Endothelial cell of umbilical vein (primary cell): ENCODE measurements at places on chromosomes 2 and 18. TPM values are rescaled to one million over a fixed set of nuclear protein-coding genes. Genes with fewer than 3 reads are reported as not detected.

Gene LHCGR
- polyA plus RNA-seq, result not detected in 2 replicates

Gene HNMT
- 7.7 and 8.6 TPM in 2 replicates for polyA plus RNA-seq

Gene CCDC85A
- polyA plus RNA-seq, result 5.1 and 6.0 TPM in 2 replicates

Gene TNP1
- not detected in 2 replicates for polyA plus RNA-seq

Gene FEV
- polyA plus RNA-seq, result not detected in 2 replicates

Gene GLI2
- 0.02 TPM in 1 of 2 replicates, not detected in the other for polyA plus RNA-seq

Gene CNGA3
- not detected in 2 replicates for polyA plus RNA-seq

Gene SOS1
- polyA plus RNA-seq, result 22.2 and 27.6 TPM in 2 replicates

Gene ZBTB7C
- polyA plus RNA-seq, result not detected in 2 replicates

Gene PSMA8
- polyA plus RNA-seq, result not detected in 2 replicates

Gene APOB
- polyA plus RNA-seq, result 0.06 and 0.07 TPM in 2 replicates

Gene DSG2
- 0.04 TPM in 1 of 2 replicates, not detected in the other for polyA plus RNA-seq

Gene CRYGD
- polyA plus RNA-seq, result not detected in 2 replicates

Gene ARHGEF4
- polyA plus RNA-seq, result 0.03 TPM in 1 of 2 replicates, not detected in the other

GRCh38 chr18:31065036-31065773 is 22.7 kb upstream of the DSC3 start:
- DNase-seq, result no peak

- peak; percentile 43 for DNase-seq
These were observed 511 bp downstream of the MOB4 start for GRCh38 chr2:197516393-197516761.

DNA sequence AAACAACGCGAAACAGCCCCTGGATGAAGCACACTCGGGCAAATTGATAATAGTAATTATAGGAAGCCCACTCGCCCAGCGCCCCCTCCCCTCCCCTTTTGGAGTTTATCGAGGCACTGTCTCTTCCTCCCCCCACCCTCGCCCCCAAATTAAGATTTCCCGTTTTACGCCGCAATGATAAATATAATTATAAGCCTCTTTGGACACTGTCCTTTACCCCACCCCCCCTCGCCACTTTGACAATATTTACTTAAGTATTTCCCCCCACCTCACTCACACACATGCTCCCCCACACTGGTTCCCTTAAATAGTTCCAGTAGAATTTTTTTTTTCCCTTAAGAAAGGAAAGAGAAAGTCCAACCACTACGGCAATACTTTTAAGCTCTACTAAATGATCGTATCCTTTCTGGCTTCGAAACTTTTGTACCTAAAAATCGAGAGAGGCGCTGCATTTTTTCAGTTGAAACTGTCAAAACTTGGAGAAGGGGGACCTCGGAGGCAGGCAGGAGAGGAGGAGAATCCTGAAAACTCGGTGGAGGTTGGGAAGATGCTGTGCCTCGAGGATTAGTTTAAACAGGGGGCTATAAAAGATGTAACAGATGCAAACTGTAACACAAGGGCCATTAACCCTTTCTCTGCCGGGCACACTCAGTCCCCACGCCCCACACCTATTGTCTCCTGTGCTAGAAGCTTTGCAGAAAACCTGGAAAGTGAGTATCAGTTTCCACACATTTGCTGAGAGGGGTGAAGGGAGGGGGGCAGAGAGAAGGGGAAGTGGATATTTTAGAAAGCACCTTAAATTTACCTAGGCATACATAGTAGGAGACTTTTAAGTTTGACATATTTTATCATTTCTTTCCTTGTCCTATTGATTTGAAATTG is 1.8 kb downstream of the ZEB2 start:
- no peak for DNase-seq

- peak; percentile 8 for DNase-seq
These were observed 2.1 kb downstream of the SLC39A10 start for GRCh38 chr2:195659114-195659513.

DNA sequence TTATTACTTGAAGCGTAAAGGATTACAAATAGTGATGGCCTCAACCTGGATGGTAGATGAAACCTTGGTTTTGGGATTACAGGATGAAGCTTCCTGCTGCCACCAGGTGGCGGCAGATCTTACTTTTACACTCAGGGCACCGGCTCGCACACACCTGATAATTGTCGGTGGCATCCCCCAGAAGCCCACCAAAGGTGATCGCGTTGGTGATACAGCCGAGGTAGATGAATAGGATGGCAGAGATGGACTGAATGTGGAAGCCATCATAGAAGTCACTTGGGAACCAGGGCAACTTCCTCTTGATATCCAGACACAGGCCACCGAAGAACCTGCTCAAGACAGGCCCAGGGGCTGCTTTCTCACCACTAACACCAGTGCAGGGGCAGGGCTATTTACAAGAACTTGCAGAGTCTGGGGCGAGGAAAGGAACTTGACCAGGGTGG is 51.8 kb downstream of the MTHFD2 start:
- DNase-seq, result peak; percentile 37

DNA sequence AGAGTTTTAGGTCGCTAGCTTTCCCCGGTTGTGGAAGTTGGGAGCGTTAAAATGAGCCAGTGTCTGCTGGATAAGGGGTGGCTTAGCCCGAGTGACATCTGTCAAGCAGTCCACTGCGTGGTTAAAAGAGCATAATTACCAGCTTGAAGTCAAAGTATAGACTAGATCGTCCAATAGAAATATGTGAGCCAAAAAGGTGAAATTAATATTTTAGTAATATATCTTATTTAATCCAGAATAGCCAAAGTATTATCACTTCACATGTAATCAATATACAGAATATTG is 654 bp downstream of the COMMD1 start:
- no peak for DNase-seq

GRCh38 chr18:9753846-9754245 is 45.7 kb downstream of the RAB31 start:
- no peak for DNase-seq

GRCh38 chr2:223215254-223215516 is 163.2 kb downstream of the KCNE4 start:
- DNase-seq, result no peak

DNA sequence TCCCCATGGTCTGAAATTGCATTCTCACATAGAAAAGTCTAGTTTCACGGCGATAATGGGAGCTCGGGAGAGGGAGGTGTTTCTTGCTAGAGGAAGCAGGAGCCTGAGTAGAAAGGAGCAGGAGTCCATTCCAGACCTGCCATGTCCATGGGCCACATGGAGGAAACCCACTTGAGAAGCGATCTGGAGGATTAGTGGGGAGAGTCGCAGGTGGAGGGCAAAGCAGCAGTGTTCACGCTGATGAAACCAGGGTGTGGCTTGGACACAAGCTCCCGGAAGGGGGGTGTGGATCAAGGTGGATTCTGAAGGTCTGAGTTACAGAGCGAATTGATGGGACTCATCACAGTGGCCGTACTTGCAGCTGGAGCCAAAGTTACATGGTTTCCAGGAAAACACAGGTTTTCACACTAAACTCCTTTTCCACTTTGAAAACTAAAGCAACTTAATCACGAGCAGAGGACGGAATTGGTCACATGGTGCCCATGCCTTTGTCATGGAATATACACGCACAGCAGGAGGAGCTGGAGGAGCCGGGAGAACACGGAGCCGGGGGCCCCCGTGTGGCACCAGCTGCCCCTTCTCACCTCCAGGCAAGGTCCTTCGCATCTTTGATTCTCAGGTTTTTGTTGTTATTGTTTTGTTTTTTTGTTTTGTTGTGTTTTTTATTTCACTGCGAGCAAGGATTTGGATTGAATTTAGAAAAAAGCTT is 255.1 kb upstream of the MYT1L start:
- no peak for DNase-seq

DNA sequence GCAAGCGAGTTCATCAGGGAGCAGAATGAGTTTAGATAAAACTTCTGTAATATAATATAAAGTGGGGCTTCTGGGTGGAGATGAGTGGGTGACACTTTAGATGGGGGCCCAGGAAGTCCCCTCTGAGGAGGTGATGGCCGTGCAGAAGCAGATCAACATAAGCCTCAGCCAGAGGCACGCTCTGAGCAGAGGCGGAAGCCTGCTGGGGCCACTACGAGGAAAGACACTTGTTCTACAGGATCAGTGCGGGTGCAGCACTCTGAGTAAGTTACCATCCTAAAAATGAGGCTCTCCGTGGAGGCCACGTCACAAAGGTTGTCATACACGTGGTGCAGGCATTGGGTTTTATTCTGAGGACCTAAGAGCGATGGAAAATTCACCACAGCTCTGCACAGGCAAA is 22.3 kb downstream of the TMEM18 start:
- DNase-seq, result no peak

DNA sequence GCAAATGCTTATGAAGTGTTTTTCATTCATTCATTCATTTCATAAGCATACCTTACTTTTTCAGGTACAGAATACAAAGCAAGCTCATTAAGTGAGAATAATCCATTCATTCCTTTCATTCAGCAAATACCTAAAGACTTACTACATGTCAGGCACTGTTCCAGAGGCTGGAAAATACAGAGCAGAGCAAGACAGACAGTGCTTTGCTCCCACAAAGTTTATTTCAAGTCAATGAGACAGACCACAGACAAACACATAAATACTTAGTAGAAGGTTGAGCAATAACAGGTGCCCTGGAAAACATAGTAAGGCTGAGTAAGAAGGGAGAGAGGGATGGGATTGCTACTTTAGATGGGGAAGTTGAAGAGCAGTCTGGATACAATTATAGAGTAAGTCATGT is 309.8 kb downstream of the C1D start:
- DNase-seq, result no peak

DNA sequence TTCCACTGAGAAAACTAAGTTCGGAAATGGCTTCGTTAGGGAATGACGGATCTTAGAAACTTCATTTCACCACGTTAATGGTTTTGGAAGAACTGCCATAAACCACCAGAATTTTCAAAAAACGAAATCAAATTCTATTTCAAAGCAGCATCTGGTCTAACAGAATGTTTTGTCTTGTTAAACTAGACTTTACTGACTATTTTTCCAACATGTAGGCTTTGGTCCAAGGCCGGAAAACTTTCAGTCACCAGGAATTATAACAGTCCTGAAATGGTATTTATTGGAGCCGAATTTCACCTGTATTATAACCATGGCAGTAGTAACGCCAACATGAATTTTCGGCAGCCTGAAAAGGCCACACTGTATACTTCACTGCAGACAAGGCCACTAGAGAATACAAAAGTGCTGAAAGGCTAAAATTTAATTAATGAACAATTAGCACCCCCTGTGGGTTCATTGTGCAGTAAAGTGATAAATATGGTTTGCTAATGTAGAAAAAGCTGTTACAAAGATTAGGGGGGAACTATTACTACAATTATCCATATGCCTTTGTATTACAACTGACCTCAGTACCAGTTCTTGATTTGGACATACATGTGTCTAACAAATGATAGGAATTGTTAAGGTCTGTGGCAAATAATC is 116.4 kb downstream of the ZNF521 start:
- peak; percentile 58 for DNase-seq

GRCh38 chr2:17626986-17627385 is 86.5 kb downstream of the VSNL1 start:
- DNase-seq, result no peak

GRCh38 chr2:218259099-218259961 is 1.5 kb upstream of the GPBAR1 start:
- DNase-seq, result peak; percentile 56

GRCh38 chr2:43461453-43462073 is 134.3 kb downstream of the THADA start:
- no peak for DNase-seq

GRCh38 chr2:178764097-178764496 is 43.1 kb downstream of the TTN start:
- no peak for DNase-seq

- peak; percentile 75 for DNase-seq
These were observed 289.0 kb upstream of the TFPI start for GRCh38 chr2:187842978-187843847.

DNA sequence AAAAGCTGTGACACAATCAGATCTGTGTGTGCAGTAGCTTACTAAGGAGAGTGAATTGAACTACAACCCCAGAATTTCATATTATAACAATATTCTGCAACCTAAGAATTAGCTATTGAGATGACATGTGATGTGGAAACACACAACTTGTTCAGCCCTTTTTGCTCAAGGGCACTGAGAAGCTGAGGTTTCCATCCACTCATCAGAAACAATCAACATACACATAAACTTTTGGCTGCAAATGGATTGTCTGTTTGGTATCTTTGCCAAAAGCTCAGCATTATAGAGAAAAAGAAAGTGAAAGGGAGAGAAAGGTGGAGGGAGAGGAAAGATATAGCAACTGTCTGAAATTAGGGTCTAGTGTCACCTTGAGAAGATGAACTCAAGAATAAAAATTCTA is 117.2 kb upstream of the KLF7 start:
- DNase-seq, result peak; percentile 21

DNA sequence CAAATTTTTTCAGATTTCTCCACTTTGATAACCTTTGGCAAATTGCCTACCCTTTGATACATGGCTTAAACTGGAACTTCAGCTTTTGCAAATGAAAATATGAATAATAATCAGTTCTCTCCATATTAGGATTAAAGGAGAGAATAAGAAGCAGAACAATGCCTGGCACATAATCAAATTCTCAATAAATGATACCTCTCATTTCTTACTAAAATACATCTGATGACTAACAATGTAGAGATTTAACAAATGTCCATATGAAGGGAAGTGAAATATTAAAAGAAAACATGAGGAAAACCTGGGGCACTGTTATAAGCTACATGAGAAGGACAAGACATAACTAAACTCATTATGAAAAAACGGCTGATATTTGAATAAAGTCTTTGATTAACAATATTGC is 1103.6 kb downstream of the LRP1B start:
- peak; percentile 60 for DNase-seq
